ENCODE measurements at places on chromosomes 12 and 14. TPM values are rescaled to one million over a fixed set of nuclear protein-coding genes. Genes with fewer than 3 reads are reported as not detected.

DNA sequence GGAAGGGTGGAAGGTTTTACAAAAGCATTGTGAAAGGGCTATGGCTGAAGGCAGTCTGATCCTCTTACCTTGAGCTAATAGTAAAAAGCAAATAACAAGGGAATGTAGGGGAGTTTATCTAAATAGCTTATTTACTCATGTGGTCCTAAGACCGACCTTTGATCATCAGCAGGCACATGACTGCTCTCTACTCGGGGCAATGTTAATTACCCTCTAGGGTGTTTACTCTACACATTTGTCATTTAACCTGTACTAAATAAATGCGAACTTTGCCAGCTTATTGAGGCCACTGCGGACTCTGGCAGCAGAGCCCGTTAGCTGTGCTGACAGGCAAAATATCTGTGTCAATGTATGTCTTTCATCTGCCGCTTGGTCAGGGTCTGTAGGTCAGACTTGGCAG lies 768.3 kb upstream of the ATXN7L3B start:
- H3K27me3 ChIP-seq, result no peaks in the 10 kb centered on the region
- H3K36me3 ChIP-seq, result no peaks in the 10 kb centered on the region
- no peak overlapping the region for H3K27ac ChIP-seq
- no peak for DNase-seq

DNA sequence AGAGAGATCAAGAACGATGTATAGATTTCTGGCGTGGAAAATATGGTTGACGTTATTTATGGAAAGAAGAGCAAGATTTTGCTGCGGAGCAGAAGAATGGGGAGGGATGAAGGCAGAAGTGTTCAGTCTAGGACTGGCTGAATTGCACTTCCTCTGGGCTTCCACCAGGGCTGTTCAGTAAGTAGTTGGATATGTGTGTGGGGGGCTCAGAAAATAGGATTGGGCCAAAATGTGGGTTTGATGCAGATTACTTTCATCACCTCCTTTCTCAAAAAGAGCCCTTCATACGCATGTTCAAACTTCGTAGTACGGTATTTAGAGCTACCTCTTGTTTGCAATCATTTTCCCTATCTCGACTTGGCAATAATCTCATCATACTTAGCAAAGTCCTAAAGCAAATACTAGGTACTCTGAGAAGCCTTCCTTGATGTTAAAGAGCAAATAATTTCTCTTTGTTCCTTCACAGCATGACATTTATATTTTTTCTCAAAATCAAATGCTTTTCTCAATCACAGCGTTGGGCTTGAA lies 349.4 kb downstream of the NELL2 start:
- H3K27ac ChIP-seq, result no peak overlapping the region
- no peaks in the 10 kb centered on the region for H3K36me3 ChIP-seq
- no peaks in the 10 kb centered on the region for H3K4me1 ChIP-seq
- no peak overlapping the region for H3K4me3 ChIP-seq

DNA sequence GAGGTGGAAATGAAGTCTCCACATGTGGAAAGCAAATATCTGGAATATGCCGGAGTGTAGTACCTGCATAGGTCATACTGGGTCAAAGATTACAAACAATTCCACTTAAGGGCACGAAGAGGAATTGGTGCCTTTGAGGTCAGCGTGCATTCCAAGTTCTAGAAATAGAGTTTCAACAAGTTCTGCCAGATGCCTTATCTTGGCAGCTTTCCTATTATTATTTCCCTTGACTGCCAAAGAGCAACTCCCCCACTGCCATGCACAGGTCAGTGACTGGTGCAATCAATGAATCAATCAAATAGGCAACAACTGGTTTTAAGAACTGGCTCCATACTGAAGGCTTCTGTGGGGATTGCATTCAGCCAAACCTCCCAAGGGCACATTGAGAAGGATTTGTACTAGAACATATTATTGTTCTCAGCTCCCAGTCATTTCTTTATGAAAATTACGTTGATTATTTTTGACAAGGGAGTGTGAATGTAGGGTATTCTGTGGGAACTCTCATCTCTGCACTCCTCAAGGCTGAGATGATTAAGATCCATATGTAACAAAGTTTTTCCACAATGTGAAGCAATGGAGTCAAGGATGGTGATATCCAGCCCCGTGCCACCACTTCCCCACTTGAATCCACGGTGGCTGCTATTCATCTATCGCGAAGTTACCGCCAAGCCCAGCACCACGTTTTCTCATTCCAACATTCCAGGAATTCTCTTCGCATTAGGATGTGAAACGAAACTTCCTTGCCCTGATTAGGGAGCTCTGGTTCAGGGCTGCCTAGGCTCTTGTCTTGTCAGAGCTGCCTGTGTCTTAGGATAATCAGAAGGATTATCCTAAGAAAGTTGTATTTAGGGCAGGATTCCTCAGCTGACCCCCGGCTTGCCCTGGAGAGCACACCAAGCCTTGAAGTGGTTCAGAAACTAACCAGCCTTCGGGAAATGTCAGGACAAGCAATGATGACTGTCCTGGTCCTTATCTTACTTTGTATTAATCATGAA lies 115.1 kb upstream of the PCED1B start:
- H3K27me3 ChIP-seq, result no peaks in the 10 kb centered on the region
- no peak for DNase-seq
- H3K4me3 ChIP-seq, result no peak overlapping the region
- no peaks in the 10 kb centered on the region for H3K4me1 ChIP-seq
- H3K27ac ChIP-seq, result no peak overlapping the region
- H3K36me3 ChIP-seq, result no peaks in the 10 kb centered on the region

- no peak overlapping the region for H3K4me3 ChIP-seq
- no peaks in the 10 kb centered on the region for H3K4me1 ChIP-seq
- no peak for DNase-seq
Measured at GRCh38 chr12:58888131-58888783, 32.0 kb downstream of the LRIG3 start.

Gene SMIM41
- total RNA-seq, result not detected
